Activated T-cell treated with anti-CD3 and anti-CD28 coated beads, Interleukin-2, amount 50 U/mL, for 72 hours (primary cell): ENCODE measurements at places on chromosomes 13 and 19.
A peak's percentile ranks its signal among the peaks of the same experiment; 100 is the strongest.

DNA sequence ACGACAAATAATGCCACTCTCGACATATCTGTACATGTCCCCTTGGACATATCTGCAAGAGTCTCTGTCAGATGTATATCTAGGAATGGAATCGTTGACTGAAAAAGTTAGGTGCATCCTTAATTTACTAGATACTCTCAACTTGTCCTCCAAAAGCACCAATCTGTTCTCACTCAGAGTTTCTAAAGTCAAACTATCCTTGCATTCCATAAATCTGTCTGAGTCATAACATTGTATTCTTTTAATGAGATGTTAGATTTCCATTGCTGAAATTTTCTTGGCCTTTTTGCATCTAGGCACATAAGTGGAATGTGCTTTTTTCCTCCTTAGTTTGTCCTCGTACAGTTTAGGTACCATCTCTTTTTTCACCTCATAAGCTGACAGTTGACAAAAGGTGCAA, 139.8 kb downstream of the PTPRS start:
- DNase-seq, result no peak

- peak; percentile 3 for DNase-seq
Measured at GRCh38 chr13:101416181-101417042, at the start of gene NALCN. TSS of gene NALCN (minus strand) at chr13:101416508. CDS start at chr13:101399126, 17,382 bp downstream.

- no peak for DNase-seq
Measured at GRCh38 chr19:4124638-4125037, 716 bp upstream of the MAP2K2 start.

GRCh38 chr13:76016799-76017400, 380.8 kb downstream of the LMO7 start:
- peak; percentile 8 for DNase-seq

DNA sequence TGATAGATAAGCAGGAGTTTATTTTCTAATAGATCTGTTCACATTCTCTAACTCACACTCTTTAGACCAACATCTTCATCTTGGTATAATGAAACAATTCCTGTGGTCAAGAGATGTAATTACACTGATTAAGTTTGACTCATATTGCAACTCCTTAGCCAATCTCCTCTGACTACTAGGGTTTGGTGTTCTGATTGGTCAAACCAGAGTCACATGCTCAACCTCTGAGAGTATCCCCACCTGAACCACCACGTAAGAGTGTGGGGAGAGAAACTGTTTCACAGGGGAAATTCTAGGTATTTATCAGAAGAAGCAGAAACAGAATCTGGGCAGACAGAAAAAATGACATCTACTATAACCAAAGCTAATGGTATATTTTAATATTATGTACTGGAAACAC, 42.4 kb downstream of the UQCRFS1 start:
- no peak for DNase-seq

- DNase-seq, result no peak
Measured at GRCh38 chr19:44848036-44848811, 2.1 kb downstream of the NECTIN2 start.

DNA sequence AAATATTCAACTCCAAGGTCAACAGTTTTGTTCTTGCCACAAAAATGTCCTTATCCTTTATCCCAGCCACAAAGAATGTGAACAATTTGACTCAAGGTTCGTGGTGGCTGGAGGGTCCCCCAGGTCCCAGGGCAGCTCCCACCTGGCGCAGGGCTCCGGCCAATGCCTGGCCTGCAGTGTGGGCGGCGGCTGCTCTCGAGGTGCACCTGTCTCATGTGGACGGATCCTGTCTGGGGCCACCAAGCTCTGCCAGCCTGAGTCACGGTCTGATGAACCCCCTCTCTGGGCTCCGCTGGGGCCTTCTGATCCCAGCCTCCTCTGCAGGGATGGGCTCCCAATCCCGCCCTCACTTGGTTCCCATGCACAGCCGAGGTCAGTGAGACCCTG, 49.4 kb downstream of the GAS6 start:
- no peak for DNase-seq

- no peak for DNase-seq
Measured at GRCh38 chr13:90105849-90106496, 1241.5 kb upstream of the MIR17HG start.

DNA sequence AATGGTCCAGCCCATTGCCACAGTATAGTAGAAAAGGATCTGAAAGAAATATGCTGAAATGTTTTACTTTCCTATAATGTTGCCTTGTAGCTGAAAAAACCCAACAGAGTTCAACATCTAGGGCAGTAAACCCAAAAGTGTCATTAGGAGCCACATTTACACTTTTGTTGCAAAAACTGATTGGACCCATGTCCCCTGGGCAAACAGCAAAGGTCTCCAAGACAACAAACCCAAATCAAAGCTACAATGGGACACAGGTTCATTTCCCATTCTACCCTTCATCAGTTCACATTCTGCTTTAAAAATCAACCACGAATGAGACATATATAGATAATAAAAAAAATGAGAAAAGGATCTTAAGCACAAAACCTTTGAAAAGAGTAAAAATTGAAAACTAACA, 744.8 kb downstream of the PCDH17 start:
- no peak for DNase-seq

DNA sequence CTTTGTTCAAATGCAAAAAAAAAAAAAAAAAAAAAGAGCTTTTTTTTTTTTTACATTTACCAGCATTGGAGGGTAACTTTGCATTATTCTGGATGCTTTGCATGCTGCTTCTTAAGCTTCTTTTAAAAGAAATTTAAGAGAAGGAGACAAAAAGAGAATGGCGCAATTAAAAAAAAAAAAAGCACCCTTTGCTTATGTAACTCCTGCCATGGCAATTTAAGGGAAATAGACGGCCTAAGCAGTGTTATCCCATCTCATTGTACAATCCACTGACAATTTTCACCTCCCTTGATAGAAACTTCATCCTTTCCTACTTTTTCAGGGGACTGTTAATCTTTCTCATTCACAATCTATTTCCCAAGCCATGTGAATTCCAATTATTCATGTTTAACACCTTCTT, 129.8 kb downstream of the KCTD12 start:
- no peak for DNase-seq

GRCh38 chr13:34863360-34864135, 78.5 kb upstream of the NBEA start:
- no peak for DNase-seq

GRCh38 chr19:8866344-8866743, 34.2 kb downstream of the MBD3L1 start:
- DNase-seq, result no peak

- DNase-seq, result no peak
Measured at GRCh38 chr13:33369073-33369472, 83.5 kb upstream of the STARD13 start.

DNA sequence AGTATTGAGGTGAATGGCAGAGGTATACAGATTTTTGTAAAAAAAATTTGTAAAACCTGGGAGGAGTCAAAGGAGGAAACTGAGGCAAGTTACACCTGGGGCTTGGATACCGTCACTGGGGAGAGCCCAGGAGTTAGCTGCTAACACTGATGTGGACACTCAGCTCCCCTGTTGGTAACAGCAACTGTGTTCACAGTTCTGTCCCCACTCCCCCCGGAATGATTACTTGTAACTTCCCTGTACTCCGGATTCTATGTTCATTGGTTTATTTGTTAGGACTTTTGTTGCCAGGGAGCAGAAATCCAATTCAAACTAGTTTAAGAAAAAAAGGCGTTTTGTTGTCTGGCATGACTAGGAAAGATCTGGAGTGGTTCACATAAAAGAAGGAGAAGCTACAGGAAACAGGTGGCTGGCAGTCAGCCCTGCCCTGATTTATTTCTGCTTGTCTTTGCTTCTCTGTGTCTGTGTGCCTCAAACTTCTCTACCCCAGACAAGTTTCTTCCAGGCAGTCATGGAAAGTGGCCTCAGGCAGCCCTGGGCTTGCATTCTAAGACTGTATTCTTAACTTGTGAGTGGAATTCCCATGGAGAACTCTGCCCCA, 2.3 kb upstream of the GPR12 start:
- DNase-seq, result no peak

- no peak for DNase-seq
Measured at GRCh38 chr13:38617936-38618335, 68.9 kb upstream of the FREM2 start.

DNA sequence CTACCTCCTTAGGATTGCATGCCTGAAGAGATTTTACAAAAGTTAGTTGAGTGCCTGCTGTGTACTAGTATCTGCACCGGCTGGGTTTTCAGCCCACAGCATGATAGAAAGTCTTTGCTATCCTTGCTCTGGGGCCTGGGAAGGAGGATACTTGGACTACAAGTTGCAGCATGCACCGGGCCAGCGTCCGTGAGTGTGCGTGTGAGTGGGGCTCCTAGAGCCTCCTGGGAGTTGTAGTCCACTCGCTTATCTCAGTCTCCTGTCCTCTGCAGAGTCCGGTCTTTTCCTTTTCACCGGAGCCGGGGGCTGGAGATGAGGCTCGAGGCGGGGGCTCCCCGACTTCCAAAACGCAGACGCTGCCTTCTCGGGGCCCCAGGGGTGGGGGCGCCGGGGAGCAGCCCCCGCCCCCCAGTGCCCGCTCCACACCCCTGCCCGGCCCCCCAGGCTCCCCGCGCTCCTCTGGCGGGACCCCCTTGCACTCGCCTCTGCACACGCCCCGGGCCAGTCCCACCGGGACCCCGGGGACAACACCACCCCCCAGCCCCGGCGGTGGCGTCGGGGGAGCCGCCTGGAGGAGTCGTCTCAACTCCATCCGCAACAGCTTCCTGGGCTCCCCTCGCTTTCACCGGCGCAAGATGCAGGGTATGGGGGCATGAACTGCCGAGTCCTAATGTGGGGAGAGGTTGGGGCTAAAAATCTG, 20.6 kb downstream of the BRSK1 start:
- peak; percentile 20 for DNase-seq

DNA sequence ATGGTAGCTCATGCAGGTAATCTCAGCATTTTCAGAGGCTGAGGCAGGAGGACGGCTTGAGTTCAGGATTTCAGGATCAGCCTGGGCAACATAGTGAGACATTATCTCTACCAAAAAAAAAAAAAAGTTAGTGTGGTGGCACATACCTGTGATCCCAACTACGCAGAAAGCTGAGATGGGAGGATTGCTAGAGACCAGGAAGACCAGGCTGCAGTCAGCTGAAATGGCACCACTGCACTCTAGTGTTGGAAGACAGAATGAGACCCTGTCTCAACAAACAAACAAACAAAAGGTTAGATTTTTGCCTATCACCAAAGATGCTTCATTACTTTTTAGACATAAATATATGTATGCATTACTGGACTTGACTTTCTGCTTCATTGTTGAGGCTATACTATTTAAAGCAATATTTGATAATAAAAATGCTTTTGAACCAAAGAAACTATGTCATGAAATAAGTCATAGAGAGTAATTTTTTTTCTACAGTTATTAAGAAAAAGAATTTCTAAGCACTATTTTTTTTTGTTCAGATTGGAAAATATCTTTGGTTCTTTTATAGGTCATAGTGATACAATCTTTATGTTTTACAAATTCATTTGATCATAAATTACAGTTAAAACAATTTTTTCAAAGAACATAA, 1180.1 kb upstream of the ATXN8OS start:
- no peak for DNase-seq

GRCh38 chr13:113968463-113969310, 5.2 kb downstream of the C13orf46 start:
- DNase-seq, result no peak

DNA sequence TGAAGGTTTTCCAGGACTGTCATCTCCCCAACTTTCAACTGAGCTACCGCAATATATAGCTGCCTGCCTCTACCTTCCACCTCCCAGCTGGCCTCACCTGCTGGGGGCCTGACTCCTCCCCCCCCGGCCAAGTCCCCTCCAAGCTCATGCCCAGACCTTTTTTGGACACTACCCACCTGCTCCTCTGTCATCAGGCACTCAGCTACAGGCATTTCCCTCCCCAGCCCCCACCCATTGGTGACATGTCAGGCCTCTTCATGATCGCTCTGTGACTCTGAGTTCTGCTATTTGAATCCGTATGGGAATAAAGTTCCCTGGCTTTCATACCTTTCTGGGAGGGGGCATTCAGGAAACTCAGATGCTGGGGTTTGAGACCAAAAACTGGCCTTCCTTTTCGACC, 1.8 kb downstream of the PRKACA start:
- DNase-seq, result no peak

DNA sequence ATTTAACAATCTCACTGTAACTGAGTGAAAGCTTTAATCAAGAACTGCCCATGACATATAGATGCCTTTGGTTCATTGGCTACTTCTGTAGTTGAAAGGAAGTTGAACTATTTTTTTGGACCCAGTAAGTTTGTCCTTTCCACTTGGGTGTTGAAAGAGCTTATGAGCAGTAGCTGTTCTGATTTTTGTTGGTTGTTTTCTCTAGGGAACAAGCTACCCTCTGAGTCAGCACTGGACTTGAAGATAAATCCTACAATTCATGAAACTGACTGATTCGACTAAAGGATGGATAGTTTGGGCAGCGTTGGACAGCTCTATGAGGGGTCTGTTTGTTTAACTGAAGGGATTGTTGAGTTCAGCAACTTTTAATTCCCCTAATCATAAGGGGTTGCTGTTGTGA, 101.0 kb downstream of the PAN3 start:
- DNase-seq, result no peak

GRCh38 chr19:43662487-43662886, 7.5 kb downstream of the PLAUR start:
- DNase-seq, result no peak

DNA sequence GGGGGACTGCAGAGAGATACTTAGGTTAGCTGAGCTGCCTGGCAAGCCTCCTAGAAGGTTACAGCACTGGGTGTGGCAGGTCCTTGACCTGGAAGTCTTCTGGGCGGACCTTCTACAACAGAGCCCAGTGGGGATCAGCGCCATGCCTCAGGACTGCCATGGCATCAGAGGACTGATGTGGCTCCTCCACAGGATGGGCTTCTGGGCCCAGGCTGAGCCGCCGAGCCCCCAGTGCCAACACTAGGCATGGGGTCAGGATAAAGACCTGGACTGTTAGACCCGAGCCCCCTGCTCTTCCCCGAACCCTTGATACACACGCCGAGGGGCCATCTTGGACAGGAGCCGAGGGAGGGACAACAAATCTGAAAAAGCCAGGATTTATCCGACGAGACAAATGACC, 64.0 kb upstream of the SOX21 start:
- no peak for DNase-seq

- DNase-seq, result no peak
Measured at GRCh38 chr13:75760131-75761021, 124.2 kb downstream of the LMO7 start.

DNA sequence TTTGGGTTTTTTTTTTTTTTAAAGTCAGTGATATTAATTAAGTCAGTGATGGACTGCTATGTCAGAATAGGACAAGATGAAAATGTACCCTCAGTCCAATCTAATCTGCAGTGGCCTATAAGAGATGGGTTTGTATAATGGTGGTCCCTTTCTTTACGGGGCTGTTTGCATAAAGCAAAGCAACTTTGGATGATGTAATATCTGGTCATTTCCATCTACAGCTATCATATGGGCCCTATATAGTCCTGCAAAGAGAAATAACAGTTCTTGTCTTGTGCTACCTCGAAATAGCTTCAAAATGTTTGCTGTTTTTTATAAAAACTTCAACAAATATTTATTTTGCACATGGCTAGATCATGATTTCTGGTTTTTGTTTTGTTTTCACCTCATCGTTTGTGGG, 20.2 kb upstream of the POMP start:
- no peak for DNase-seq
